ENCODE measurements at places on chromosomes 3 and 15.

DNA sequence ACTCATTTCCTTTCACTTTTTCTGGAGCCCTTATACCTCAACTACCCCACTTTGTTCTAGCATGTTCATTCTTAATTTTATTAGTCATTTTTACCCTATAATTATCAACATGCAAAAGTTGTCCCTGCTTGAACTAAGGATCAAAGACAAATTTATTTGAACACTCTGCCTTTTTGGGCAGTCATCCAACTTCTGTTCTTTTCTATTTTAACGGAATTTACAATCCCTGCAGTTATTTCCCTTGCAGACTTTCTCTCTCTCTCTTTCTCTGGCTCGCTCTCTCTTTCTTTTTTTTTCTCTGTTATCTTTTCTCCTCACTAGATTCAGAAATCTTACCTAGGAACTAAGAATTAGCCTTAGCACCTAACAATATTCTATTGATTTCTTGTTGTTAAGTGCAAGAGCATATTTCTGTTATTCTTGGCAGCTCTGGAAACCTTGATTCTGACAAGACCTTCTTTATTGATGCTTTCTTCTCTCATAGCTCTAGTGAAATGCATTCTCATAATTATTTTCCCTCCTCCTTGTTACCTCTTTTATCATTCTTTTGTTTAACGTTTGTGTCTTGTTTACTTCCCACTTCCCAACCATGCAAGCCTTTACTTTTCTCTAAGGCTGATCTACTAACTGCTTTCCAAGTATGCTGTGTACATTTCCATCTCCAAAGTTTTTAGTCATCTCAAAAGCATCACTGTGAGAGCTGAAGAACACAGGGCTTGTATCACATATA is 951.6 kb downstream of the DIPK2A start:
- DNase-seq, result no peak

DNA sequence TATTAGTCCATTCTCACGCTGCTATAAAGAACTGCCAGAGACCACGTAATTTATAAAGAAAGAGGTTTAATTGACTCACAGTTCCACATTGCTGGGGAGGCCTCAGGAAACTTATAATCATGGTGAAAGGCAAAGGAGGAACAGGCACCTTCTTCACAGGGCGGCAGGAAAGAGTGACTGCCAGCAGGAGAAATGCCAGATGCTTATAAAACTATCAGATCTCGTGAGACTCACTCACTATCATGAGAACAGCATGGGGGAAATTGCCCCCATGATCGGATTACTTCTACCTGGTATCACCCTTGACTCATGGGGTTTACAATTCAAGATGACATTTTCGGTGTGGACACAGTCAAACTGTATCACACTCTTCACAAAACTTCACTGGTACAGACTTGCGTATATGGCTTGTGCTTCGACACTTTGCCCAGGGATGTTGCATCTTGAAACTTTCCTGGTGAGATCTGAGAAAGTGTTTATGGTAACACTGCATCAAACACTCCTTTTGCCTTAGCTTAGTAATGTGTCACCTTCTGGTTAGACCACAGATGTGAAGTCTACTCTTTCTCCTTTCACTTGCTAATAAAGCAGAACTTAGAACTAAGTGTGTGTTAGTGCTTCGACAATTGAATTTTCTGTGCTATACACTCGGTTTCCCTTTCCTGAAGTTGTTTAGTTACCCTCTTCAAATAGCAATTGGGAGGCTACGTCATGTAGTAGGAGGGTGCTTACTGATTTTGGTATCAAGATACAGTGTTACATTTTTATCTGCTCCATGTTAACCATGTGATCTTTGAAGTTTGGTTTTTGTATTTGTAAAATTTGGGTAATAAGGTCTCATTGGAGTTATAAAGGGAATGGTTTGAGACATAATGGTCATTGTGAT is 185.7 kb downstream of the LPP start:
- peak; percentile 41 for DNase-seq

DNA sequence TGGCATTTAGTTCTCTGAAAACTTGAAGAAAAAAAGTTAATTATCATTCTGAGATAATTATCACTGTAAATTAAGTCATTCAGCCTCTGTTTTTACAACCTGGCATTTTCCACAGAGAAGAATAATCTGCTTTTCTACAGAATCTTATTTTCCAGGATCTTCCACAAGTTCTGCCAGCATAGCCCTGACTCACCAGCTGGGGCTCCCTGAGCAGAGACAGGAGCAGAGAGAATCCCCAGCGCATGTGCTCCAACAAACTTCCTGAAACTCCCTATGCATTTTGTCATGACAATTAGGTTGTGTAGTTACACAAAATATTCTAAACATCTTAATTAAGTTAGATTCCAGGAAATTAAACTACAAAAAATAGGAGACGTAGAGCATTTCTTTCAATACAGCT is 32.1 kb upstream of the TMEM207 start:
- no peak for DNase-seq

- DNase-seq, result no peak
Measured at GRCh38 chr3:69921651-69922050, 77.9 kb upstream of the SAMMSON start.

- no peak for DNase-seq
Measured at GRCh38 chr3:3689601-3690375, 109.4 kb upstream of the LRRN1 start.

GRCh38 chr15:62545467-62546227 is 380.6 kb upstream of the C2CD4B start:
- no peak for DNase-seq

DNA sequence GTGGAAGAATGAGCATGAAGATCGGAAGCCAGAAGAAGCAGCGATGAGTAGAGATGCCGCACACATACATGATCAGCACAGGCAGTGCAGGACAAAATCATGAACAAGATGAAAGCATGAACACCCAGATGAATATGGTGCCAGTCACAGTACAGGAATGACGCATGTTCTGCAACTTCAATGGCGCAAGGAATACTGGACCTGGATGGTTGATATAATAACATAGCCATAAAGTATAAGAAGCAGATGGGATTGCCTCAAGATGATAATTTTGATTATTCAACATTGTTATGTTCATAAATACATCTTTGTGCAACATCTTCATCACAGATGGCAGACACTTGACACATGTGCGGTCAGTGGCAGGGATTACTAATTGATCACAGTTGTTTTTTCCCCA is 59.7 kb upstream of the SLCO3A1 start:
- no peak for DNase-seq

DNA sequence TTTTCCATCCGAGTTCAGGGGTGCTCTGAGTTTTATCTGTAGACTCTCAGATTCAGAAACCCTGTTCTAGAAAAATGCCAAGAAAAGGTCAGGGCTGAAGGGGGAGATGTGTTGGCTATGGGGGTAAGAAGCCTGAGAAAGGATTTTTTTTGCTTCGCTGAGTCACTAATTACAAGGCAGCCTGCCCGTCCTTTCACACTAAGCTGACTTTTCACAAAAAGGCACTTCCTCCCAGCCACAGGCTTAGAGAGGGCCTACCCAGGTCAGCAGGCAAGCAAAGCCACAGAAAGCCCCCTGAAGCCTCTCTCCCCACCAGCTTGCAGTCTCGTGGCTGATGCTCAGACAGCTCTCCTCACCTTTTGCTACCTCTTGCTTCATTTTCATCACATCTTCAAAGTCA is 192.6 kb upstream of the PRICKLE2 start:
- DNase-seq, result no peak

DNA sequence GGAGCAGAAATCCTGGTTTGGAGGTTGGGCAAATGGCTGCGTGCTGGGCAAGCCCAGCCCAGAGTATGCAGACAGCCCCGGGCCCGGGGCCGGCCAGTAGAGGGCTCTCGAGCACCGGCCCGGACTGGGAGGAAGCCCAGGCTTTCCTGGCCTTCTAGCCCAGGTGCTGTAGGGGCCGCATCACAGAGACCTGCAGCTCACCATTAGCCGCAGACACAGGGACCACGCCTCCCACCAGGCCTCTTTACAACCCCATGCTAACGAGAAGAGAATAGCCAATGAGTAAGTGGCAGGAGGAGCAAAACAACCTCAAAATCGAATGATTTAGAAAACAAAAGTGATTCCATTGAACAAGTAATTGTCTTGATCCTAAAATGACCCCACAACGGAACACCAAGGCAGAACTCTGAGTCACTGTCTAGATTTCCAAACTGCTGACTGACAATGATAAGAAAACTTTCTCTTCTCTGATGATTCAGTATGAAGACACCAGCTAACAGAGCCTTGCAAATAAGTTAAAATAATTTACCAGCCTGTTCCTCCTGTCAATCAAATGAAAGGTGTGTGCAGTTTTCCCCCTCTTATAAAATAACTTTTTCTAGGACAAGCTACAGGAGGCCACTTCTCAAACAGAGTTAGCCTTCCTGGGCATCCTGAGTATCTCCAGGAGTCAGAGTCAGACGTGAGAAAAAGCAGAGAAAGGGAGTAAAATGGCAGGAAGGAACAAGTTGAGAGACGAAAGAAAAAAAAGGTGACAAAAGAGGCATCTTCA is 102.2 kb downstream of the DGKG start:
- DNase-seq, result peak; percentile 73

- no peak for DNase-seq
Measured at GRCh38 chr3:79598594-79598993, 169.2 kb downstream of the ROBO1 start.
